ENCODE measurements at places on chromosomes 12 and 14.

GRCh38 chr12:83322809-83323208, 636.1 kb downstream of the TMTC2 start:
- no peak for DNase-seq

- no peak for DNase-seq
Measured at GRCh38 chr14:22847661-22848341, 11.4 kb downstream of the MMP14 start.

- no peak for DNase-seq
Measured at GRCh38 chr12:98222135-98222534, 293.3 kb upstream of the TMPO start.

GRCh38 chr12:47095446-47096236, 15.9 kb upstream of the AMIGO2 start:
- DNase-seq = no peak

DNA sequence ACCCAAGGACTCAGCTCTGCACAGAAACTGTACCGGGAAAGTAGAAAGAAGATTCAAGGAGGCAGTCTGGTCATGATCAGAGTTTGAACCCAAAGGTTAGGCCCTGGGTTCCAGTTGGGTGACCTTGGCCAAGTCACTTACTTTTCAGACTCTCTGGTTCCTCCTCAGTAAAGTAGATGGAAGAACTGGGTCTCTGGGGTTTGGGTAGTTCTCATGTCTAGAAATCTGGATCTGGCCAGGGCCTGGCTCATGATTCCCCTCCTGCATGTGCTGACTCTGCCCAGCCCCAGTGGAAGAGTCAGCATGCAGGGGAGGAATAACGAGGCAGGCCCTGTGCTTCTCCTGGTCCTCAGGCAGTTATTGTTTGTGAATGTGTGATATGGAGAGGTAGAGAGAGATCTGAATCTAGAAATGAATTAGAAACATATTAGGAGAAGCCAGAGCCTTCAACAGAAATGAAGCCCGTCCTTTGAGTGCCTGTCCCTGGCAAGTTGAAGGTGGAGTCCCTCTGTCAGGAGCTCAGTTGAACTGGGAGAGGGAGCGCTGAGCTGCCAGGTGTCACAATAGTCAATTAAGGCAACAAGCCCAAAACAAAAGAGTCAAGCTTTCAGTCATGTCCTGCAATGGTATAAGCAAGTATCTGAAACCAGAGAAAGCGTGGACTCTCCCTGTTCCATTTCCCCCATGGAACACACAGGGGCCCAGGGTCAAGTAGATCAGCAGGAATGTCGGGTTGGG, 131.3 kb upstream of the HIF1A start:
- DNase-seq = no peak

DNA sequence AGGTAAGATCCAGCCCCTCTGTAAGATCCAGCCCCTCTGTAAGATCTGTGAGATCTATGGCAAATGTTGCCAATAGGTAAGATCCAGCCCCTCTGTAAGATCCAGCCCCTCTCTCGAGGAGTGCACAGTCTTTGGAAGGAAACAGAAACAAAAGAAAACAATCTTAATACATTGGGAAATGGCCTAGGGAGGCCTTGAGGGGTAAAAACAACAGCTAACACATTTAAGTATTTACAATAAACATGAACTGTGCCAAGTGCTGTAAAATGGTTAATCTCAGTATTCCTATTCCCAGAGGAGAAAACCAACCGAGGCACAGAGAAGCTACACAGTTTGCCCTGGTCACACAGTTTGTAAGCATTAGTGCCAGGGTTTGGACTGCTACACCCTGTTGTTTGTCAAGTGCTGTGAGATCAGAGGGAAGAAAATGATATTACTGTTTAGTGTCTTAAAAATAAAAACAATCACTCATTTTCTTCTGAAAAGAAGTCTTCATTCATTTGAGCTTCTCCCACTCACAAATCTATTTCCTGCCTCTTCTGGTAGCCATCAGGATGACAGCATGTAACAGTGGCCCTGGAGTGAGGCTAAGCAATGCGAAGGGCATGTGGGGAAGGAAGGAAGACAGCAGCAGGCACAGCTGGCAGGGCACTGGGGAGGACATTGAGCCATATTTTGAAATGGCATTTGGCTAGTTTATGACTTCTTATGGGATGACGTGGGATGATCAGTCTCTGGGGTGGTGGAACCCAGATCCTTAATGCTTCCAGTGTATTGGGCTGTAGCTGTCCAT, 118.7 kb upstream of the PTPRQ start:
- no peak for DNase-seq

DNA sequence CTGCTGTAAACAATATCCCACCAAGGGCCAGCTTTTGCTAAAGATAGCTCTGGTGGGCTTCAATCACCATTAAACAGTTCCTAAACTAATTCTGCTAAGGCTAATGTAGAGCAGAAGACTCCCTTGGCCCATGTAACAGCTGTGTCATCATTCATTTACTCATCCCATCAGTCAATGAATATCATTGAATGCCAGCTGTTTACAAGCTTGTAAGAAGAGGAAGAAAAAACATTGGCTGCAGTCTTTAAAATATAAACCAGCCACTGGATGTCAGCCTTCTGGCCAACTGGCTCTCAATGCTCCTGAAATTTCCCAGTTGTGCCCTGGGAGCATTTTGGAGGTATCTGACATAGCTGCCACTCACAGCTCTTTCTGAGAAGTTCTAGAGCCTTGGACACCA, 18.0 kb upstream of the MAP3K9 start:
- DNase-seq = no peak

- no peak for DNase-seq
Measured at GRCh38 chr14:70036665-70037064, 152.1 kb downstream of the SLC8A3 start.

DNA sequence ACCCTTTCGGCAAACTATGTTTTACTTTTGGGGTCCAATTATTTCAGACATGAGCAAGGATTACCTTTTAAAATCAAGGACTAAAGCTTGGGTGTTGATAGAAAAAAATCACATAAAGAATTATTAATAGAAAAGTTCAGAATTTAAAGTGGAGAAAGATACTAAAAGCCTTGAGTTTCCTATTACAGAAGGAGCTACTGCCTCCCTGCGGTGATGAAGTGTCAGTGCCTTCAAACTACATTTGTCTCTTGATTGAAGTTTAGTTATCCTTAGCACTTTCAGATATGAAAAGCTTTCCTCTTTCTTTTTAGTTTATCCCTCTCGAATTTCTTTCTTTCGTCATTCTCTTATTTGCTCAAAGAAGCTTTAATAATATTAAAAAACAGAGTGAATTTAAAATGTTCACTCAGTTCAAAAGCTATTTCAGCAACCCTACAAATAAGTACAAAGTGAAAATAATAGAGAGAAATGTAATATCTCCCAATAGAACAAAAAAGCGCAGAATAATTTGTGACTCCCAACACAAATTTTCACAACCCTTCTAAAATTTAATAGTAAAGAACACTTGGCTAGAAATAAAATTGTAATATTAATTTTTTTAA, 87.6 kb downstream of the SEC23A start:
- DNase-seq = no peak

DNA sequence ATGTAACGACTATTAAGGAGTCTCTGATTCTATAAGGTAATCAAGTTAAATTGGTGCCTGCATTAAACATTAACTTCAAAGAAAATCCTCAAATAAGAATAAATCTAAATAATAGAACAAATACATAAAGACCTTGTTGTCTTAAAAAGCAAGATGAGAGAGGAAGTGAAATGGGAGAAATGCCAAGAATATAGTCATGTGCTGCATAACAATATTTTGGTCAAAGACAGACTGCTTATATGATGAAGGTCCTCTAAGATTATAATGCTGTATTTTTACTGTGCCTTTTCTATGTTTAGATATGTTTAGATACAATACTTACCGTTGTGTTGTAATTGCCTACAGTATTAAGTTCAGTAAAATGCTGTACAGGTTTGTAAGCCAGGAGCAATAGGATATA, 213.6 kb downstream of the C12orf42 start:
- no peak for DNase-seq

GRCh38 chr14:23252006-23252405, 14.3 kb downstream of the RNF212B start:
- no peak for DNase-seq

- no peak for DNase-seq
Measured at GRCh38 chr12:87690236-87690810, 338.9 kb downstream of the C12orf50 start.

GRCh38 chr14:49982082-49982481, 89.2 kb downstream of the ARF6 start:
- no peak for DNase-seq
